ENCODE measurements at places on chromosomes 1 and 21.

- DNase-seq = no peak
These were observed 228.2 kb downstream of the GRIK3 start for GRCh38 chr1:36805979-36806640.

DNA sequence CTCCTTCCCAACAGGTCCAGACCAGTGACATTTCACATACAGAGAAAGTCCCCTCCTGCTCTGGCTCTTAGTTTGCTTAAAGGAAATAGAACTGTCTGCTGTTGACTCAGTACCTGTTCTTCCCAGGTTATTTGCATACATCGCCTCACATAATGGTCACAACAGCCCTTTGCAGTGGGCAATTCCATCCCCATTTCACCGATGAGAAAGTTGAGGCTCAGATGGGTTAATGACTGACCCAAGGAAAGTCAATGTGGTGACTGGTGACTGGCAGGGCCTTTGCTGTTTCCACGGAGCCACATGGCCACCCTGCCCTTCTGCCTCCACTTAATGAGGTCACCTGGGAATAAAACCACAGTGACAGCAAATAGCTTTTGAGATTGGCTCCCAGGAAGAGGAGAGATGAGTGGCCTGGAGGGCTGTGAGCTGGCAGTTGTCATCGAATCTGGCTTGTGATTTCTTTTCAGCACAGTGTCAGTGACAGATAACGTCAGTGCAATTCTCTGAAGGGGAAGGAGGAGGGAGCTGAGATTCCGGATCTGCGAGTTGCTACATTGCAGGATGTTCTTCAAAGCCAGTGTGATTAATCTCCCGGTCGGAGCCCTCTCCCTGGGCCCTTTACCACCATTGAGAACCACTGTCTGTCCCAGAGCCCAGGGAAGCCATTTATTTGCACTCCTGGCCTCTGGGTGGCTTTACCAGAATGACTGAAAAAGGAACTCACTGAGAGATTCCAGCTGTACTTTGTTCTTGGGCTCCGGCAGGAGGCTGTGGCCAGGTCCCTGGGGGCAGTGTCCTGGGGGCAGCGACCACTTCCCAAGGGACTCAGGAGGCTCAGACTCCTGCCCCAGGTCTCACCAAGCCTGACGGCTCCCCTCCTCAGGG, 117.2 kb downstream of the CNIH3 start:
- peak; percentile 23 for DNase-seq

GRCh38 chr1:204836856-204837255, 33.8 kb upstream of the NFASC start:
- peak; percentile 52 for DNase-seq

- no peak for DNase-seq
These were observed 275.2 kb downstream of the KAZN start for GRCh38 chr1:14873677-14874076.

GRCh38 chr1:10399444-10399941, 629 bp downstream of the PGD start:
- DNase-seq = peak; percentile 60

- no peak for DNase-seq
These were observed 9.5 kb upstream of the PRAMEF12 start for GRCh38 chr1:12764016-12764415.

Data from EL (cell line).